ENCODE measurements at places on chromosomes 7 and 10. TPM values are rescaled to one million over a fixed set of nuclear protein-coding genes. Genes with fewer than 3 reads are reported as not detected.

The MYO3A gene
- 4.3 TPM for total RNA-seq

The KEL gene
- total RNA-seq: 0.72 TPM

The ACTL6B gene
- 0.33 TPM for total RNA-seq

GRCh38 chr10:27628621-27629020 is 117.0 kb downstream of the MKX start:
- H3K4me1 ChIP-seq: peaks cover 2% of the 10 kb centered on the region
- H3K4me3 ChIP-seq: no peak overlapping the region
- DNase-seq: no peak
- no peak overlapping the region for H3K27ac ChIP-seq

GRCh38 chr7:17421941-17422340 is 123.5 kb downstream of the AHR start:
- no peaks in the 10 kb centered on the region for H3K27me3 ChIP-seq
- H3K4me3 ChIP-seq: no peak overlapping the region
- no peak for DNase-seq

DNA sequence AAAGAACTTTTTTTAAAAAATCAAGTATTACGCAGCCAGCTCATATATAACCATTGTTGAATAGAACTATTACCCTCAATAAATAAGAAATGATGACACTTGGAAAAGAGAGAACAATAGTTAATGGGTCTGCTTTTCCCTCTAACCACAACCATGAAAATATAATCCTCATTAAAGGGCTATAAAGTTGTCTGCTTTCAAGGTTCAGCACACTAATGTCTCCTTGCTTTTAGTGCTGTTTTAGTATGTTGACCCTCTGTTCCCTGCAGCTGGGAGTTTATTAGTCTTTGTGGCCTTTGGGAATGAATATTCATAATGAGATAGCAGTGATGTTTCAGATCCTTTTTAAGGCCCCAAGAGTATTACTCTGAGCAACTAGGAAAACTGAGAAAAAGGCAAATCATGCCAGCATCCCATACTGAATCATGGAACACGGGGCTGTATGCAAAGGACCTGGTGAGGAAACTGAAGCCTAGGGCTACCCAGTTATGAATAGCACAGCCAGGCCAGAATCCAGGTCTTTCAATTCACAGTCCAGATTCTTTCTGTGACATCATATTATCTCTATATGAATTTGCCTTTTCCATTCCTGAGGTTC is 332.0 kb upstream of the LRGUK start:
- H3K4me3 ChIP-seq: no peak overlapping the region
- no peaks in the 10 kb centered on the region for H3K4me1 ChIP-seq
- no peaks in the 10 kb centered on the region for H3K36me3 ChIP-seq
- no peak overlapping the region for H3K27ac ChIP-seq
- DNase-seq: no peak

GRCh38 chr7:32283546-32283945 is 206.6 kb downstream of the LSM5 start:
- H3K4me3 ChIP-seq: no peak overlapping the region
- H3K27ac ChIP-seq: no peak overlapping the region
- no peaks in the 10 kb centered on the region for H3K27me3 ChIP-seq
- no peak for DNase-seq
- H3K4me1 ChIP-seq: no peaks in the 10 kb centered on the region

- H3K4me1 ChIP-seq: no peaks in the 10 kb centered on the region
- H3K27me3 ChIP-seq: no peaks in the 10 kb centered on the region
- no peak overlapping the region for H3K27ac ChIP-seq
These were observed 24.4 kb upstream of the C10orf53 start for GRCh38 chr10:49655099-49655498.

DNA sequence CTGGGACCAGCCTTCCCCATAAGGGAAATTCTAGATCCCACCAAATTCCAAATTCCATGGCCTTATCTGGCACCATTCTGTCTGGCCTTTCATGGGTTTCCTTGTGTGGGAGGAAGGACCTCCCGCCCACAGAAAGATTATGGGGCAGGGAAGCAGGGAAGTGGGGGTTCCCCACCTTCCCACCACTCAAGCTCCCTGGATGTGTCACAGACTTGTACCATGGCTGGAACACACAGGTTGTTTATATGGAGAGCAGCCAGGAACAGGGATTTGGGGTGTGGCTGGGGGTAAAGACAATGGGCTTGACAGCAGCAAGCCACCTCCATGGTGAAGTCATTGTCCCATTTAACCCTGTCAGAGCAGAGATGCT is 18.3 kb downstream of the UNC5B start:
- no peak for DNase-seq
- H3K27ac ChIP-seq: no peak overlapping the region
- peaks cover 1% of the 10 kb centered on the region for H3K4me1 ChIP-seq
- H3K27me3 ChIP-seq: no peaks in the 10 kb centered on the region

DNA sequence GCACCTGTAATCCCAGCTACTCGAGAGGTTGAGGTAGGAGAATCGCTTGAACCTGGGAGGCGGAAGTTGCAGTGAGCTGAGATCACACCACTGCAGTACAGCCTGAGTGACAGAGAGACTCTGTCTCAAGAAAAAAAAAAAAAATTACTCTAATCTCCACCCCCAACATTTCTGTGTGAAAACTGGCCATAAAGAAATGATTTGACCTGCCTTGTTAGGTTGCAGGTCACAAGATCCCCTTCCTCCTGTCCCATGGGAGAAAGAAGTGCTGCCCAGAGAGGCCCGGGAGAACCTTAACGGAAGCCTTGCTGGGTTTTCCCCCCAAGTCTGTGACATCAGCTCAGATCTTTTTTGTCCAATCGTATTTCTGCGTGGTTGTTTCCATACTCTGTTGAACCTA is 8.7 kb upstream of the CALHM1 start:
- no peak for DNase-seq
- no peaks in the 10 kb centered on the region for H3K36me3 ChIP-seq
- H3K27me3 ChIP-seq: no peaks in the 10 kb centered on the region
- no peak overlapping the region for H3K27ac ChIP-seq
- H3K4me1 ChIP-seq: no peaks in the 10 kb centered on the region

DNA sequence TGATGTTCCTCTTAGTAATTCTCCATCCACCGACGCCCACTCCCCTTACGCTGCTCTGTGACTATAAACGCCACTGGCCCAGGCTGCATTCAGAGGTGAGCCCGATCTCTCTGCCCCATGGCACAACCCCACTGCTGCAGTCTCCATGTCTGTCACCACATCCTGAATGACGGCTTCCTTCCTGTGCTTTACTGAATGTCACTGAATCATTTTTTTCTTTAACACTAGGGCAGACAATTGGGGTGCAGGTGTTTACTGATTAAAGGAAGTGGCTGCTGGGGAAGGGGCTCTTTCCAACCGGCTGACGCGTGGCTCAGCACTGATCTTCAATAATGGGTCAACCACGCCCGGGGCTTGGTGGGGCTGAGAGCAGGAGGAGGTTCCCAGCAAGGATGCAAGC is 208.3 kb downstream of the USP6NL start:
- no peak overlapping the region for H3K4me3 ChIP-seq
- no peaks in the 10 kb centered on the region for H3K36me3 ChIP-seq
- H3K4me1 ChIP-seq: no peaks in the 10 kb centered on the region
- DNase-seq: no peak
- H3K27ac ChIP-seq: no peak overlapping the region
- H3K27me3 ChIP-seq: no peaks in the 10 kb centered on the region

DNA sequence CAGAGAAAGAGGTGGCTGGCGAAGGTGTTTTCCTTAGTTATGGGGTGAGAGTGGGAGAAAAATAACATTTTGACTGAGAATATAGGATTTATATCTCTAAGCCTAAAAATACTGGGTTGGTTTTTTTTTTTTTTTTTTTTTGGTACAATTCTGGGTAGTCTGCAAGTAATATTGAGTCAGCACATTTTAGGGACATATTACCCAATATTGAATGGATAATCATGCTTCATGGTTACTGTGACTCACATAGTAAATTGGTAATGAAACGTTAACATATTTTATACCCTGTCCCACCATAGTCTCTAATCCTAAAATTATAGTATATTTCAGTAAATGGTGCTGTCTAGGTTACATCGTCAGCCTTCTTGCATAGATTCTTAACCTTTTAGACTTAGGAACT is 91.4 kb downstream of the TPST1 start:
- H3K27ac ChIP-seq: no peak overlapping the region
- H3K36me3 ChIP-seq: peaks cover 12% of the 10 kb centered on the region
- no peaks in the 10 kb centered on the region for H3K4me1 ChIP-seq

DNA sequence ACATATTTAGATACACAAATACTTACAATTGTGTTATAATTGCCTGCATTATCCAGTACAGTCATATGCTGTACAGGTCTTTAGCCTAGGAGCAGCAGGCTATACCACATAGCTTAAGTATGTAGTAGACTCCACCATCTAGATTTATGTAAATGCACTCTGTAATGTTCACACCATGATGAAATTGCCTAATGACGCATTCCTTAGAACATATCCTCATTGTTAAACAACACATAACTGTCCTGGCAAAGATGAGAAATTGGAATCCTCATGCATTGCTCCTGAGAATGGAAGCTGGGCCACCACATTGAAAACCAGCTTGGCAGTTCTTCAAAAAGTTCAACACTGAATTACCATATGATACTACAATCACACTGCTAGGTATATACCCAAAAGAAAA is 1002.8 kb upstream of the CELF2 start:
- no peak for DNase-seq
- no peak overlapping the region for H3K4me3 ChIP-seq
- no peak overlapping the region for H3K27ac ChIP-seq
- H3K36me3 ChIP-seq: peaks cover 4% of the 10 kb centered on the region
- no peaks in the 10 kb centered on the region for H3K4me1 ChIP-seq

DNA sequence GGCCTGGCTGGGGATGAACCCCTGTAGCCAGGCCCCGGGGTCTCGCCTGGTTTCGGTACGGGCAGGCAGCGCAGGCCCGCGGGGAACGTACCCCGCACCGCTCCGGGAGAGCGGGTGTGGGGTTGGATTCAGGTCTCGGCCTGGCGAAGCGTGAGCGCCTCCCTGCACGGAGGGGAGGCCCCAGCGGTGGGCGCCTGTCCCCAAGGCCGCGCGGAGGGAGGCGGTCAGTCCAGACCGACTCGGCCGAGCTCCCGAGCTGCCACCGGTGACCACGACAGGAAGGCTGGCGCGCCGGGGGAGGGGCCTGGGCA is 378 bp upstream of the INPP5F start:
- peaks cover 3% of the 10 kb centered on the region for H3K4me1 ChIP-seq
- H3K27ac ChIP-seq: no peak overlapping the region
- H3K4me3 ChIP-seq: peak overlapping the region; percentile 70
- no peaks in the 10 kb centered on the region for H3K27me3 ChIP-seq
- no peak for DNase-seq
- H3K36me3 ChIP-seq: peaks cover 10% of the 10 kb centered on the region

DNA sequence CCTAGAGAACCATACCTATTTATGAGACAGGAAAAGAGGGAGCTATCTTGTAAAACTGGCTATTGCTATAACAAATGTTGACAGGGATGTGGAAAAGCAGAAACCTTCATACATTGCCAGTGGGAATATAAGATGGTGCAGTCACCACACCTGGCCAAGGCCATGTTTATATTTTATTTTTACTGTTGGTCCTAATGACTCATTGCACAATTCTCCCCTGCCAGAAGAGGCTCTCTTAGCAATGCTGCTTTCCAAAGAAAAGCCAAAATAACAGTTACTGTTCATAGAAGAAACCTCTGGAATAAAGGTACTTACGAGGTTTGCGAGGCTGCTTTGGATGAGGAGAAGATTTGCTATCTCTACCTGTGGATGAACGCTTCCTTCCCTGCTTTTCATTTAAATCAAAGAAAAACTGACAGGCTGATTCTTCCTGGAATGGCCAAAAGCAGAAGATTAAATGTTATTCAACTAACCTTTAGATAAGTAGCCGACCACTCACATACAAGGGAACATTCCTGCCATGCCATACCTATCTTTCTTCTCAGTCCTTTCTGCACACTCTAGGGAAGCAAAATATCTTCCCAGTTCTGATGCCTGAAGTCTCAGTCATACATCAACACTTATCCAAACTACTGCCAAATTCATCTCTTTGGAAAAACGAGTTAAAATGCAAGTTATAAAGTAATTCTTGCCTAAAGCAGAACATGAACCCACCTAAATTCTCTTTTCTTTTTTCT is 16.3 kb upstream of the CHUK start:
- H3K36me3 ChIP-seq: peaks cover 69% of the 10 kb centered on the region
- no peak for DNase-seq

- no peak overlapping the region for H3K4me3 ChIP-seq
- no peak for DNase-seq
- no peaks in the 10 kb centered on the region for H3K27me3 ChIP-seq
- H3K4me1 ChIP-seq: no peaks in the 10 kb centered on the region
- H3K36me3 ChIP-seq: no peaks in the 10 kb centered on the region
These were observed 293.4 kb upstream of the C7orf33 start for GRCh38 chr7:148296994-148297644.

DNA sequence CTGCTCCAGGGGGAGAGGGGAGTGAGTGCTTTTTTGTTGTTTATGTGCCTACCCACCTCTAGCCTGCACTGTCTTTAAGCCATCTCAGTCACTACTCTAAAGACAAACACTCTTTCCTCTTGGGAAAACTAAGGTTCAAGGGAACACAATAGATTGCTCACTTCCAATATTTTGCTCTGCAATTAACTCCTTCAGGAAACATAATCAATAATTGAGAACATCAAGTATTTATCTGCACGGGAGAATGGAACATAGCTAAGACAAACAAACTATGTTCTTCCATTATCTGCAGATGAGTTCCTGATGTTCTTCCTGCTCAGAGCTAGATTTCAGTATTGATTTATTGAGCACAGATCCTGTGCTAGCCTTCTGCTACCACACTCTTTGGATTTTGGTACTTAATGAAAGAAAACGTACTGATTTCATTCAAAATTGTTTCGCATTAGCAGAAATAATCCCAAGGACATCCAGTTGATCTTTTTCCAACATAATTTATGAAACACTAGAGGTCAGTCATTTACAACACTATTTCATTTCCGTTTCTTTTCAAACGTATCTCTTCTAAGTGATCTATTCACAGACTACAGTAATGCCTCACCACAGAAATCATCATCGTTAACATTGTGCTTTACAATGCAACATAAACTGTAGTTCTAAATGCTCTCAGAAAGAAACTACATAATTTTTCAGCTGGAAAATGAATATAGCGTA is 8.3 kb downstream of the NEBL start:
- no peak overlapping the region for H3K27ac ChIP-seq
- no peaks in the 10 kb centered on the region for H3K36me3 ChIP-seq

GRCh38 chr7:108497082-108497725 is 28.7 kb downstream of the PNPLA8 start:
- H3K36me3 ChIP-seq: peaks cover 17% of the 10 kb centered on the region
- no peak overlapping the region for H3K27ac ChIP-seq
- H3K4me3 ChIP-seq: no peak overlapping the region
- no peaks in the 10 kb centered on the region for H3K4me1 ChIP-seq
- DNase-seq: no peak

Measured in H9 (cell line).